Kidney (tissue), 22 donors: ENCODE measurements at places on chromosomes 6 and 20. TPM values are rescaled to one million over a fixed set of nuclear protein-coding genes. Genes with fewer than 3 reads are reported as not detected.

The OXT gene
- polyA plus RNA-seq: 10.8 TPM

DNA sequence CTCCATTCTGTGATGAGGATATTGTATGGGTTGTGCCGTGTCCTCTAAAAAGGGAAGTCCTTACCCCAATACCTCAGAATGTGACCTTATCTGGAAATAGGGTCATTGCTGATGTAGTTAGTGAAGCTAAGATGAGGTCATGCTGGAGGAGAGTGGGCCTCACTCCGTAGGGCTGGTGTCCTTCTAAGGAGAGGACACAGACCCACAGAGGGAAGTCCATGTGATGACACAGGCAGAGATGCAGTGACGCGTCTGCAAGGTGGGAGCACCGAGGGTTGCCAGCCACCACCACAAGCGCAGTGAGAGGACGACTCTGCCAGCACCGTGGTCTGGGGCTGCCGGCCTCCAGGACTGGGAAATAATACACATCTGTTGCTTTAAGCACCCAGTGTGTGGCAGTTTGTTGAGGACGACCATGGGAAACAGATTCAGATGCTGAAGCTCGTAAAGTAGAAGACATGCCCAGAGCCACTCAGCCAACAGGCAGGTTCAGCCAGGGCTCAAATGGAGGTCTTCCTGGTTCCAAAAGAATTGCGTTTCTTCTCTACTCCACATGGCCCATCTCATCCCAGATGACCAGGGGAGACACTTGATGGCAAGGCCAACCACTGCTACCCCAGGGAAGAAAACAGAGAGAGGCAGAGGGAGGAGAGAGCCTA, 59.2 kb upstream of the DUSP22 start:
- no peak for DNase-seq

The RGS17 gene
- not detected for polyA plus RNA-seq

The LHFPL5 gene
- not detected for polyA plus RNA-seq

DNA sequence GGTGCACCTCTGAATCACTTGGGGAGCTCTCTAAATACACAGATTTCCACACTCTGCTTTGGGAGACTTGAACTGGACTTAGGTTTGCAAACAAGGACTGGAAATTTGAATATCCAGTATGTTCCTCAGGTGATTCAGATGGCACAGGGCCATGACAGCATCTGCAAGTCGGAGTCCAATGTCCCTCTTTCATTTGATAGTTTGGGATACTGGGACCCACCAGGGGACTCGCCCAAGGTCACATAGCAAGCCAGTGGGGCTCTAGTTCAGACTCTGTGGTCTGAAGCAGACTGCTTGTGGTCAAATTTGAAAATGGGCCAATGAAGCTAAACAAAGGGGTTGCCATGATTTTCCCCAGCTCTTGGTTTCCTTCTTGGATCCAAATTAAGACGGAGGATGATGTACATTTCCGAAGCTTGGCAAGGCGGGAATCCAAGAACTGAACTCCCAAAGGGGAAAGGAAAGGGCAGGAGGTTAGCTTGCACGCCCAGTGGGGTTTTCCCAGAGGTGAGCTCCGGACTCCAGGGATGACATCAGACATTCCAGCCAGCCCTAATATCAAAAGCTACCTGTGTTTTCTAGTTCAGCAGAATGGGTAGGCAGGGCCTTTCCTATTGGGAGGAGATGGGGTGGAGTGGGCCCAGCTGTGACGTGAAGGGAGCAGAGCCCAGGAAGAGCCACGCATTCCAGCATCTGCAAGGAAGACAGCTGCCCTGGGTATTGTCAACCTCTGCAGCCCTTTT, 3.4 kb upstream of the SYS1 start:
- no peak for DNase-seq

- DNase-seq: peak; percentile 8
Measured at GRCh38 chr6:157223511-157223910, 99.8 kb downstream of the TMEM242 start.

The GTF3C6 gene
- polyA plus RNA-seq: 128 TPM

DNA sequence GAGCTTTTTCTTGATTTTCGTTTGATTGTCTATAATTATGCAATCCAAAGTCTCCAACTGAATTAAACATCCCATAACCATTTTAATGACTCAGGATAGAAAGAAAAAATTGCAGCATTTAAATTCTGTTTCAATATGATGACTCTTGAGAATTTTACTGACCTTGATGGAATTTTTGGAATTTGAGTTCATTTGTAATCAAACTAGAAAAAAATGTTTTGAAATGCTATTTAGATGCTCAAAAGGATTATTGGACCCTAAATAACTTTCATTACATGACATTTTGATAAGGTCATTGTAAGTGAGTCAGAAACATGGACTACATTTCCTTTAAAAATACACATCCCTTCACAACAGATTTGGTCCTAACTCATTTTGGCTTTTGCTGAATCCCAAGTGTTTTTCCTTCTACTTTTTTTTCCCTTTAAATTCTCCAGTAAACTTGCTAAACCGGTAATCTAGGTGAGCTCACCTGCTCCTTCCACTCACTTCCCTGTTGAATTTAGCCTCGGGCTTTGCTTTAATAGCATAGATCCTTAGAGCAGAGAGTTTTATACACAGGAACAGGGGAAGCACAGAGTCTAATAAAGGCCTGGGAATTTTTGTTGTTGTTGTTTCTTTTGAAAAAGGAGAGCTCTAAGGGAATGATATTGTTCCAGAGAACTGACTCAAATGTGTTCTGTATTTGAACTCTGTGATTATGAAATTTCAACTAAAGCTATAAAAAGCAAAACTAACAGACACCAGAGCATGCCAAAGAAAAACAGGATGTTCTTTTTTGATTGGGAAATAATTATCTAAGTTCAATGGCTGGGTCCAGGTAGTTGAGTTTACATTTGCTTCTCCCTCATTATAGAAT, 1088.2 kb upstream of the CITED2 start:
- DNase-seq: no peak
